ENCODE measurements at places on chromosomes 16 and 17. TPM values are rescaled to one million over a fixed set of nuclear protein-coding genes. Genes with fewer than 3 reads are reported as not detected.

ZNF830 gene
- total RNA-seq = 12.7 TPM

GRCh38 chr16:58419241-58419990 is 27.1 kb downstream of the GINS3 start:
- DNase-seq = no peak

DNA sequence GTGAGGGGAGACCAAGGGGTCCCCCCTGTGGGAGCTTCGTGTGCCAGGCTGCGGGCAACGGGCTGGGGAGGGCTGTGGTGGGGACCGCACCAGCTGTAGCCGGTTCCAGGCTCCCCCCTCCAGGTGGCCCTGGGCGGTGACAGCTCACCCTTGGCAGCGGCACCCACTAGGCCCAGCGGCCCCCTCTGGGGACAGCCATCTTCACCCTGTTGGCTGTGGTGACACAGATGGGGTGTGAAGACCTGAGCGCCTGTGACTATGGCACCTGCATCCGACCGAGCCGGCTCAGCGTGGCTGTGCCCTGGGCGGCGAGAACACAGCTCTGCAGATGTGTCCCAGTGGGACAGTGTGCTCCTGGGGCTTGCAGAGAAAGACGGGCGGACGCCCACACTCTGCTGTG is 1.1 kb upstream of the C1QTNF8 start:
- no peak for DNase-seq

DNA sequence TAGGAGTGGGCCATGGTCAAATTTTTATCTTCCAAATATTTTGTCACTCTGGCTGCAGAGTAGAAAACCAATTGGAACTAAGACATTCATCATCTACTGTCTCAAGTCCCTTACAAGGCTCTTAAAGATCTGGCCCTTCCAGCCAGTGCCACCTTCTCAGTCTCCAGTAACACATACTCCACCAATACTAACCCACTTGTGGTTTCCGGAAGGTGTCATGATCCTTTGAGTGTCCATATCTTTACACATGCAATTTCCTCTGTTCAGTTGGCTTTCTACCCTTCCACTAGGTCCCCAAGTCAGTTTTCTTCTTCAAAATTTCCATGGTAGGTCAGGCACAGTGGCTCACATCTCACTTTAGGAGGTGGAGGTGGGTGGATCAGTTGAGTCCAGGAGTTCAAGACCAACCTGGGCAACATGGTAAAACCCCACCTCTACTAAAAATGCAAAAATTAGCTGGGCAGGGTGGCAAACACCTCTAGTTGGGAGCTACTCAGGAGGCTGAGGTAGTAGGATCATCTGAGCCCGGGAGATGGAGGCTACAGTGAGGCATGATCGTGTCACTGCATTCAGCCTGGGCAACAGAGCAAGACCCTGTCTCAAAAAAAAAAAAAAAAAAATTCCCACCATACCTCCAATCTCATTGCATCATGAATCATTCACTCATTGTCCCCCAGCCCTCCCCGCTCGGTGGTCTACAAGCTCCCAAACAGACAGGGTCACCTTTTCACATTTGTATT is 6.0 kb upstream of the GRB2 start:
- DNase-seq = no peak

ADGRG3 gene
- total RNA-seq = not detected

- DNase-seq = no peak
Measured at GRCh38 chr17:35676441-35676840, 55.0 kb upstream of the RASL10B start.

GRCh38 chr16:62692685-62693084 is 656.4 kb upstream of the CDH8 start:
- no peak for DNase-seq

DNA sequence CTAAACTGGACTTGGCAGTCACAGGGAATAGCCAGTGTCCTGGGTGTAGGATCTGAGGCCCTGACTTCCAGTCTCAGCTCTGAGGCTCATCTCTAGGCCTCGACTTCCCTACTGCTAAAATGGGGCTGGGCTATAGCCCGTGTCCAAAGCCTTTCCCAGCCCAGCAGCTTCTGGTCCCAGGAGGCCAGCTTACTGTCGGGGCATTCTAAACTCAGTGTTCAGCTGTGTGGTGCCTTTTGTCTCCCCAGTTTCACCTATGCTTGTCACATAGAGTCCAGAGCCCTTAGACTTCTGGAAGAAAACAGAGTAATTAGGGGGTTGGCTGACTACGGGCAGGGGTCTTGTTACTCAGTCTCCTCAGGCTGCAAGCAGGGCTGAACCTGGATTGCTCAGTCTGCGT is 94.8 kb downstream of the WSCD1 start:
- no peak for DNase-seq

OR4D2 gene
- total RNA-seq = not detected
